K562 (cell line): ENCODE measurements at places on chromosomes 3 and 15.

GRCh38 chr3:108473711-108474110 is 36.7 kb downstream of the MYH15 start:
- DNase-seq = no peak

GRCh38 chr15:66883284-66883911 is 181.4 kb downstream of the SMAD6 start:
- no peak for DNase-seq

DNA sequence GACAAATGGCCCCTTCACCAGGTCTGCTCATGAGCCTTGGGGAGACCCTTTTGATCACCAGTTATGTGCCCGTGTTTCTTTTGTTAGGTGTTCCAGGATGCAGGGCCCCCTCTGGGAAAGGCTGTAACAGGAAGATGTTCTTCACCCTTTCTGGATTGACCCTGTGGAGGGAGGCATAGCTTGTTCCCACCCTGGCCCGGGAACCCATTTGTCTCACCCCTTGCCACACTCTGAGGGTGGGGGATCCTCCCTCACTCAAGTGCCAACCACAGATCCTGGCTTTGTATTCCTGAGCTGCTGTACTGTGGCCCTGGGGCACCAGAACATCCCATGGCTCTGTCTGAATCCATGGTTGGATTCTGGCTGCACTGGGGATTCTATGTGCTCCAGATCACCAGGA is 18.9 kb downstream of the IL16 start:
- no peak for DNase-seq

DNA sequence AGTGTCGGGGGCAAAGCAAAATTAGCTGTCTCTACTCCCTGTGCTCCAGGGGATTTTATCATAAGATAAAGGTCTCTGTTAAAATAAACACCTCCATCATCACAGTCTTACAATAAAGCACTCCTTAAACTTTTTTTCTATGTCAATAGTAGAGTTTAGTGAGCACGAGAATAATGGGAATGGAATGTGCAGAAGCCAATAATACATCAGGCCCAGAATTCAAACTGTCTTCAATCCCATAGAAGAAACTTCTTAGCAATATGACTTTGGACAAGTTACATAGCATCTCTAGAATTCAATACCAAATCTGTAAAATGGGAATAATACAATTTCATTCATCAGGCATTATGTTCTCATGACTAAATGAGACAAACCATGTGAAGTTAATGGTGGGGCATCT is 49.0 kb upstream of the EPHA3 start:
- no peak for DNase-seq
